ENCODE measurements at places on chromosomes 2 and 18.
A peak's percentile ranks its signal among the peaks of the same experiment; 100 is the strongest.

DNA sequence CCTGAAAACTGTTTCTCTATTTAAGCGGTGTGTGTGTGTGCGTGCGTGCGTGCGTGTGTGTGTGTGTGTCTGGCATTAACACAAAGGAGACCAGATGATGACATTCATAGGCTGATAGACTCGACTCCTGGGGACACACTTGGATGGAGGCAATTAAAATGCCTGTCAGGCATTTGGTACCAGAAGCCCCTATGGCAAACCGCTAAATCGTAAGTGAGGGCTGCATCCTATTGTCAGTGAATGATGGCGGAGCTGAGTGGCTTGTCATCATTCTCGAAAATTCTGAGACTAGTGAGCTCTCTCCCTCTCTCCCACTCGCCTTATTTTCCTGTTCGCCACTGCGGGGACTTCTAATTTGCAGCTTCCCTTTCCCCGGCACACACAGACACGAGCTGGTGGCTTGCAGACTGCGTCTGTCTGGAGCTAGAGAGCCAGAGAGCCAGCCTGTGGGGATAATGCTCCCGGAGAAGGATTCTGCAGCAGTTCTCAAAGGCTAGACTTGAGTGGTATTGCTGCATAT, 155.4 kb downstream of the MAP2 start:
- peak; percentile 37 for DNase-seq

GRCh38 chr2:69070969-69071368, 58.0 kb downstream of the ANTXR1 start:
- no peak for DNase-seq

DNA sequence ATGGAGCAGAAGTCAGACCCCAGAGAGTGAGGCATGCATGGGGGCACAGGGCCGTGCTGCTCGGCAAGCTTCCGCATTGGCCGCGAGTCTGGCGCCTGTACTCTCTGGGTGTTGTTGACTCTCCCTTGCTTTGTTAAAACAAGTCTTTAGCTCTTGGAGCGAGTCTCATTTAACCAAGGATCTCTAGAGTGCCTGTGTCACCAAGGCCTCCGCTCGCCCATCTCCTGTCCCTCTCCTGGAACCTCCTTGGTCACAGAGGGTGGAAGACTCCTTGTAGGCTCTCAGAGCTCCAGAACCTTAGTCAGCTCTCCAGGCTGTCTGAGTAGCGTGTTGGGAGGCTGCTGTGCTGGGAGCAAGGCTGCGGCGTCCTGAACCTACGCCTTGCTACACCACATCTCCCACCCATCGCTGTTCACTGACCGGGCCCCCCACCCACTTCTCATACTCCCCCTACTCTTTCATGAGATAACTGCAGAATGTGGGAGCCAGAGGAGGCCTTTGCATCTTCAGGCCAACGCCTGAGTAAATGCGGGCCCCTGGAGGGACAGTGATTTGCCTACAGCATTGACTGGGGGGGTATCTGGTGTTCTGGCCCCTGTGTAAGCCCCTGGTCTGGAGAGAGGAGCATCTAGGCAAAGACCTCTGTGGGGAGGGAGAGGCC, 66.1 kb downstream of the CIB4 start:
- DNase-seq, result no peak

GRCh38 chr2:26535663-26536275, 57.8 kb upstream of the OTOF start:
- no peak for DNase-seq

DNA sequence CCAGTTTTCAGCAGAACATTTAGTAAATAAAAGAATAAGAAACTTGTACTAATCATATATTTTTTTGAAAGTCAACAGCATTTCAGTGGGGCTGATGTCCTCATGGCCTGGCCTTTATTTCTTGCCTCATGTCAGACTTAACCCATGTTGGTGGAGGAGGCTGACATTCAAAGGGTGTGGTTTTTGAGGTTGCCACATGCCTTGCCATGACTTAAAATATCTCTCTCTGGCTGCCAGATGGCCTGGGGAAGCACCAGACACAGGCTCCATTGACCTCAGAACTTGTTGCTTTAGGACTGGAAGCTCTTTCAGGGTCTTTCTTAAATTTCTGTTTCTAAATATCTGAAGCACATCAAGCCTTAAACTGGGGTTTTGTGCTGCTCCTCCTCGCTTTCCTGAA, 32.5 kb upstream of the CD28 start:
- peak; percentile 62 for DNase-seq

GRCh38 chr2:99605036-99605435, 115.2 kb upstream of the REV1 start:
- no peak for DNase-seq

DNA sequence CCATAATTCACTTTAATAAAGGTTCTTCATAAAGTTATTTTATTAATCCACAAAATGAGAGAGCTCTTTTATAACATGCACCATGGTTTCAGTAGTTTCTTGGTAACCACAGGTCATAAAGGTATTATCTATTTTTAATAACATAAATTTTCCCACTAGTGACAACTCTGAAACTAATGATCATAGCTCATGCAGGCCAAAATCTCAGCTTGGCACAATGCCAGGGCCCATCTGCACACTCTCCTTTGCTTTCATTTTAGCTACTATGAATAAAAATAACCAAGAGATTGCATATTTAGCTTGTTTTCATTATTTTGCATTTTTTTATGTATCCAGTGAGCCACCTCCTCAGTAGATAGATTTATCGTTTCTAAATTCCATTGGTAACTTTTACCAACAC, 691.8 kb upstream of the CHAC2 start:
- DNase-seq, result no peak

GRCh38 chr2:239256350-239256743, 144.5 kb downstream of the HDAC4 start:
- no peak for DNase-seq

DNA sequence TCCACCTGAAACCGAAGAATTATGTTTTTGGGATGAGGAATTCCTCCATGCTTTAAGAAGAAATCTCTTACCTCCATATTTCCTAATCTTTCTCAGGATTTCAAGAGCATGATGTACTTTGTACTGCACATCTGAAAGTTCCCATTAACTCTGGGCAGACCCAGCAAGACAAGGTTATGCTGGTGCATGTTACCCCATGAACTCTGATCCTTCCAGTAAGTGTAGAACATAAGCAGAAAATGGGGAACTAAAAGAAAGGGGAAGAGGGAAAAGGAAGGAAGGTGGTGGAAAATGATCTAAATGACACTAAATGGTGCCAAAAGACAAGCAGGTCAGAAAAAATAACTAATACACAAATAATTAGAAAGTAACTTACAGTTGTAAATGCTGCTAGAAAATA, 50.7 kb downstream of the STRN start:
- DNase-seq, result no peak

GRCh38 chr18:24656551-24657443, 196.4 kb downstream of the HRH4 start:
- peak; percentile 78 for DNase-seq

- DNase-seq, result no peak
Measured at GRCh38 chr2:54373855-54374254, 82.3 kb upstream of the SPTBN1 start.

DNA sequence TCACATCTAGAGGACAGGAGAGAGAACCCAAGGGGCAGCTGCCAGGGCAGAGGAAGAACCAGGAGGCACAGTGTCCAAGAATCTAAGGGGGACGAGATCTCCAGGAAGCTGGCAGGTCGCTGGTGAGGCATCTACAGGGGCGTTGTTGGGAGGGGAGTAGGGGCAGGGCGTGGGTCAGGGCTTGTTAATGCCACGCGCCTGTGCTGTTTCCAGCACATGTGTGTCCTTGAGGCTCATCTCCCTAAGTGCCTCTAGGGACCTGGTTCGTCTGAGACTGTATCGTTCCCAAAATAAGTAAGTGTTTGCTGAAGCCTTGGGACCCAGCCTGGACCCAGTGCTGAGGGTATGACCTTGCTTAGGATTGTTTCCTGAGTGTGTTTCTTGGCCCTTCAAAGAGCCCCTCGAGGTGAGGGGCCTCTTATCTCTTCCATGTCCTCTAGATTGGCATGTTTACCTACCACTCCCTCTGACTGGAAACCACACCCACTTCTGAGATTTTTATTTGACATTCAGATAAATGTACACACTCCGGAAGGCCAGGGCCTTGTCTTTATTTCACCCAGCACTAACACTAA, 22.2 kb downstream of the HK2 start:
- DNase-seq, result no peak

DNA sequence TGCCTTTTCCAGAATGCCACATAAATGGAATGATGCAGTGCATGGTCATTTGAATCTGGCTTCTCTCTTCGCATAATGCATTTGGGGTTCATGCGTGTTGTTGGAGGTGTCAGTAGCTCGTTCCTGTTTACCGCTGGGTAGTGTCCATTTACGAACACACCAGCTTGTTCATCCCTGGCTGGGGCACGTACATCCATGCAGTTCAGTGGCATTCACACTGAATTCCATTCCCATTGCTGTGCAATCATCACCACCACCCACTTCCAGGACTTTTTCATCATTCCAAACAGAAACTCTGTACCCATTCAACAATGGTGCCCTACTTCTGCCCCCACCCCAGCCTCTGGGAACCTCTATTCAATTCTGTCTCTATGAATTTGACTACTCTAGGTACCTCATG, 14.7 kb upstream of the CIDEA start:
- DNase-seq, result no peak

GRCh38 chr2:121698318-121698930, 38.3 kb downstream of the NIFK start:
- DNase-seq, result no peak

DNA sequence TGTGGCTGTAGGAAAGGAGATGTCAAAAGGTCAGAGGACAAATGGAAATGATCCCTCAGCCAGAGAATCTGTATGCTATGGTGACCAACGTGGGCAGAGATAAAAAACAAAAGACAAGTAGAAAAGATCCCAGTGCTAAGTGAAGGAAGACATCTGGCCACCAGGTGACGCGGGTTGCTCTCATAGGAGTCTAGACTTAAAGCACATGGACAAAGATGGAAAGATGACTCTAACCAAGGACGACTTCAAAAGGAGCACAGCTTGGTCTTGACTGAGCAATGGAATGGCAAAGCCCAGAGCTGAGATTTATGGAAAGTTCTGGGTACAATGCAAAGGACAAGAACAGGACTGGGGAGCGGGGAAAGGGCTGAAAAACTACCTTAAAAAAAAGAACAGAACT, 96.8 kb downstream of the CLIP4 start:
- DNase-seq, result no peak

GRCh38 chr2:191347881-191348280, 102.7 kb downstream of the MYO1B start:
- peak; percentile 51 for DNase-seq

GRCh38 chr2:106193977-106194778, at the start of gene UXS1:
TSS of gene UXS1 (minus strand) at chr2:106194301. CDS start at chr2:106194241, 60 bp downstream.
- peak; percentile 97 for DNase-seq

GRCh38 chr2:203646961-203647360, 59.5 kb upstream of the CD28 start:
- no peak for DNase-seq

DNA sequence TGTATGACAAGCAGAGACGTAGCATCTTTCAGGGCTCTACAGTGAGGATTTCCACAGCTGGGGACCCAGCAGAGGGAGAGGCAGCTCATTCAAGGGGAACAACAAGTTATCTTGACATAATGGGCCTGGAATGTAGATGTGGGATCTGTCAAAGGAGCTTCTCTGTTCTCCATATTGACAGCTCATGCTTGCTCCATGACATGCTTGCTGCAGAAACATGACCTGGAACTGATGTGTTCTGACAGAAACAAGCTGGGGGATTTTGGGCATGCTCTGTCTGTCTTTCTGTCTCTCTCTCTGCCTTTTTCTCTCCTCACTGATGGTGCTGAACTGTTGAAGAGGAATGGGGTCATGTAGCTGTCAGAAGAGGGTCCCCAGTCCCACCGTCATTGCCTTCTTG, 79.6 kb downstream of the MMADHC start:
- DNase-seq, result no peak

DNA sequence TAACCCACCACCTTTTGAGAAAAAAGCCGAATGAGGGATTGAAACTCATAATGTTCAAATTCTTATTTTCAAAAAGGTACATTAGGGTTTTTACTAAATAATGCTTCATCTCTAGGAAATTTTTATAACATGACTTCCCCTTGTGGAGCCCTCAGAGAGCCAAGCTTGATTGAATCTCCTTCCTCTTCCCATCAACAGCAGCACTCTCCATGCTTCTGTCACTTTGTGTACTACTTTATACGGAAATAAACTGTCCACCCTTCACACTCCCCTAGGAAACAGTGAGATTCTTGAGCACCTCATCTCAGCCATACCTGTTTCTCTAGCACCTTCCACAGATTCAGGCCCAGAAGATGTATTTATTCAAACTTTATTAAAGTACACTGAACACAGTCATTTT, 51.8 kb downstream of the TFPI start:
- no peak for DNase-seq

DNA sequence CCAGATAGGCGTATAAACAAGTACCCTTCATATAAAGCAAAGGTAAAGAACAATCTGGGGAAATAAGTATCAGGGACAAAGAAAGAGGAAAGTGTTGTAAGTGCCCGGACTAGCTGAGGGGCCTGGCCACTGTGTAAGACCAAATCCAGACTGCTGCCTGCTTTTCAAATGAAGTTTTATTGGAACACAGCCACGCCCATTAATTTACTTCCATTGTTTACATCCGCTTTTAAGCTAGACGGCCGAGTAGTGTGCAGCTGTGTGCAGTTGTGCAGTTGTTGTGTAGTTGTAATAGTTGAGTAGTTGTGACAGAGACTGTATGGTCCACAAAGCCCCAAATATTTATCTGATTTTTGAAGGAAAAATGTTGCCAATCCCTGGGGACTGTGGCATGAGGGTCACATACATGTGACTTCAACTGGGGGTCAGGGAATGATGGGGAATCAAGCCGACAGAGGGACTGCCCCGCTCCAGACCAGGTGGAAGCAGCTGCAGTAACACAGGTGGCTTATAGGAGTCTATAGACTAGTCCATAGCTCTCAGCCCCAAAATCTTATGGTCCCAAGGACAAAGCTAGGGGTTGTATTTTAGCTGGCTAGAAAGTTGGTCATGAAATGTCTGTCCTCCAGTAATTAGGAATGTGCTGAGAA, 30.0 kb downstream of the FHL2 start:
- DNase-seq, result no peak

GRCh38 chr2:133819906-133820305, 251.6 kb upstream of the NCKAP5 start:
- DNase-seq, result no peak

DNA sequence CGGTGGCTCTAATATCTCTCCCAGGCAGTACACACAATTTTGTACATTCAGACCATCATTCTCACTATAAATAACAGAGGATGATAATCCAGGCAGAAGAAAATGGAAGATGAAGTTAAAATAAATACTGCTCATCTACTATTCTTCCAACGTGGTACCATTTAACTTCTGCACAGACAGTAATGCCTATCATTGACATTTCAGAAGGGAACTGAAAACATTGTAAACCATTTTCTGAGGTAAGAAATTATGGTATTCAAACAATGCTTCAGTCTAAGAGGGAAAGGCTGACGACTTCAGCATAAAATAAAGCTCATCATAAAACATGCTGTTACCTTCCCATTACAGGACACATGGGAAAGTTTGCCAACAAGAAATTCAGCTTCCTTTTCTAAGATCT, 814.4 kb downstream of the NR4A2 start:
- no peak for DNase-seq

GRCh38 chr18:40013001-40013609, 1941.9 kb upstream of the PIK3C3 start:
- peak; percentile 54 for DNase-seq

- DNase-seq, result no peak
Measured at GRCh38 chr18:6711467-6711866, 18.0 kb upstream of the ARHGAP28 start.

GRCh38 chr2:134217924-134218323, 35.9 kb upstream of the MGAT5 start:
- DNase-seq, result peak; percentile 60

GRCh38 chr2:143087033-143087432, 42.2 kb upstream of the ARHGAP15 start:
- DNase-seq, result no peak

All from HCEC 1CT (cell line).